ENCODE measurements at places on chromosomes 5 and 9. TPM values are rescaled to one million over a fixed set of nuclear protein-coding genes. Genes with fewer than 3 reads are reported as not detected.
A peak's percentile ranks its signal among the peaks of the same experiment; 100 is the strongest.

DNA sequence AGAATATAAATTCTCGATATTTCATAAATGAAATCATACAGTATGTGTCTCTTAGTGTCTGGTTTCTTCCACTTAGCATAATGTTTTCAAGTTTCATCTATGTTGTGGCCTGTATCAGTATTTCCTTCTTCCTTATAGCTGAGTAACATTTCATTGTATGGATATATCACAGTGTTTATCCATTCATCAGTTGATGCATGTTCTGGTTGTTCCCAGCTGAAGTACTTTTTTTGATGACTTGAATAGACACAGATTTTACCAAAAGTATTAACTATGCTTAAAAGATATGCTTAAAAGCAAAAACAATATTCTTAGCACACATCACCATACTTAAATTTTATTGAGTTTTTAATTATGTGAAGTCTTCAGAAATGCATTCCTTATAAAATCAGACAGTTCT lies 12.7 kb downstream of the RAB14 start:
- no peak for DNase-seq

- DNase-seq, result no peak
Measured at GRCh38 chr9:136626740-136627642, 35.7 kb upstream of the EGFL7 start.

DNA sequence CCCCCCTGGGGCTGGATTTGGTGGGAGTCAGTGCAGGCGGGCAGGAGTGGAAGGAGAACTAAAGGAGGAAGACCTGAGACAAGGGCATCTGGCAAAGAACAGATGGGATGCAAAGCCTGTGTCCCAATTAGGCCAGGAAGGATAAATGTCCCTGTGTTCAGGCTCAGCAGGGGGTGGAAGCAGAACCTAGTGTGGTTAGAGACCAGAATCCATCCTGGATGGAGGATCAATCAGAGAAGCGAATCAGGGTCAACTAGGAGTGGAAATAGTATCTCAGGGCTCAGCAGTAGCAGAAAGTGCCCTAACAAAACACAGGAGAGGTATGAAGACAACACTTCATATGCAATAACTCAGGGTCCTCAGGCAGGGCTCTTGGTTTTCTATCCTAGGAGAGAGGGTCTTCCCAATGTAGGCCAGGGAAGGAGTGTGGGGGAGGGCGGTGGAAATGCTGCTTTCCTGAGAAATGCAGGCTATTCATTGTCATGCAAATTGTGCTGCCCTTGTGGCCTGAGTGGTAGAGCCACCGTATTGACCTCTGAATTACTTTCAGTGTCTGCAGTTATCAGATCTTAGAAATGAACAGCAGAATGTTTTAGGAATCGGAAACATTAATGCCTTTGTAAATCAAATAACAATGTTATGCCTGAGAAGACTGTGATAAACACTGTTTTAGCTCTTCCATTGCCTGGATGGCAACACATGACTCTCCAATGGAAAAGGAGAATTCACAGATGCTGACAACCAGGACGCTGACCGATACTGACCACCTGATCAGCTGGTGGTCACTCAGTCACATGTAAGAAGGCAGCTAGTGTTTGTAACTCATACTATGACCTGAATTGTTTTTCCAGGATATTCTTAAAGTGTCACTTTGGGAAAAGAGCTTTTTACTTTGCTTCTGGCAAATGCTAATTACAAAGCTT lies 323.6 kb downstream of the SEMA5A start:
- DNase-seq, result no peak

- no peak for DNase-seq
Measured at GRCh38 chr9:4865681-4866080, 72.9 kb downstream of the RCL1 start.

- no peak for DNase-seq
Measured at GRCh38 chr9:121878271-121878822, 214.8 kb downstream of the TTLL11 start.

GRCh38 chr9:88995627-88996026 lies 4.4 kb downstream of the S1PR3 start:
- DNase-seq, result peak; percentile 16

- no peak for DNase-seq
Measured at GRCh38 chr9:71703172-71703872, 65.0 kb downstream of the CEMIP2 start.

- DNase-seq, result no peak
Measured at GRCh38 chr9:27791311-27791710, 218.0 kb upstream of the C9orf72 start.

- no peak for DNase-seq
Measured at GRCh38 chr9:137406876-137407589, 15.9 kb downstream of the EXD3 start.

DNA sequence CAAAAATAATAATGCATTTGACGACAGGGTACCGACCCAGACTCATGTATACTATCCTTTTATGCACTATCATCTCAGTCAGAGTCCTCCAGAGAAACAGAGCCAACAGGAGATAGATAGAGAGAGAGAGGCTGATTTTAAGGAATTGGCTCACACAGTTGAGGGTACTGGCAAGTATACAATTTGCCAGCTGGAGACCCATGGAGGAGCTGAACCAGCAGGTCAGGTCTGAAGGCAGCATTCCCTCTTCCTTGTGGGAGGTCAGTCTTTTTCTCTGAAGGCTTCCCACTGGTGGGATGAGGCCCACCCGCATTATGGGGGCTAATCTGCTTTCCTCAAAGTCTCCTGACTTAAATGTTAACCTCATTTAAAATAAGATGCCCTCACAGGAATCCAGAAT lies 17.3 kb upstream of the MED10 start:
- peak; percentile 54 for DNase-seq

- no peak for DNase-seq
Measured at GRCh38 chr5:132456296-132456986, 34.1 kb downstream of the IRF1 start.

DNA sequence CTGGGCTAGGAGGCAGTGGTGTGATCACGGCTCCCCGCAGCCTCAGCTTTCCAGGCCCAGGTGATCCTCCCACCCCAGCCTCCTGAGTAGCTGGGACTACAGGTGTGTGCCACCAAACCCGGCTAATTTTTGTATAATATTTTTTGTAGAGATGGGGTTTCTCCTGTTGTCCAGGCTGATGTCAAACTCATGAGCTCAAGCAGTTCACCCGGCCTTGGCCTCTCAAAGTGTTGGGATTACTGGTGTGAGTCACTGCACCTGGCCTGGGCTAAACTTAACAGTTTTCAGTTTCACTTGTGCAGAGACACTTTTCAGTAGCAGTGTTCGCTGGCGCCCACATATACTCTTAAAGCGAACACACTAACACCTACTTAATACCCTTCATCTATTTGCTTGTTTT lies 205.6 kb upstream of the ZNF608 start:
- DNase-seq, result no peak

GRCh38 chr5:92472981-92473566 lies 1090.0 kb upstream of the ARRDC3 start:
- DNase-seq, result no peak

DNA sequence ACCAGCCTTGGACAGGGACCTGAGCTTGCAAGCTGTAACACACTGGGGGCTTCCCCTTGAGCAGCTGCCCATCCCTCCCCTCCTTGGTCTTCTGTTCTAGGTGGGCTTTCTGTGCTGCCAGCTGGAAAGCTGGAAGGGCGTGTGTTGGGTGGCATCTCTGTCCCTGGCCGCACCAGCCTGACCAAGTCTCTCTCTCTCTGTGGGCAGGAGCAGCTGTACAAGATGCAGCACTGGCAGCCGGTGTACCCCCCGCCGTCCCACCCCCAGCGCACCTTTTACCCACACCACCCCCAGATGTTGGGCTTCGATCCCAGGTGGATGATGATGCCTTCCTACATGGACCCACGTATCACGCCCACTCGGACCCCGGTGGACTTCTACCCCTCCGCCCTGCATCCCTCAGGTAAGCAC lies 32.1 kb upstream of the POMT1 start:
- DNase-seq, result no peak

GRCh38 chr5:172973127-172973916 lies 10.2 kb upstream of the ATP6V0E1 start:
- no peak for DNase-seq

GRCh38 chr9:136110082-136111061 lies 8.3 kb downstream of the TMEM250 start:
- no peak for DNase-seq

The ALDH1A1 gene
- 126 TPM for total RNA-seq

The AQP3 gene
- 868 TPM for total RNA-seq

The GARNL3 gene
- 31.4 TPM for total RNA-seq

The CCDC192 gene
- total RNA-seq, result not detected

The YIPF5 gene
- total RNA-seq, result 18.2 TPM

The ORM1 gene
- not detected for total RNA-seq

The CTNND2 gene
- total RNA-seq, result 1.7 TPM

The MLANA gene
- not detected for total RNA-seq

The CCDC183 gene
- total RNA-seq, result not detected

The HNRNPA0 gene
- total RNA-seq, result 11.8 TPM

The ZDHHC11 gene
- total RNA-seq, result 5.6 TPM

The PCDHB10 gene
- total RNA-seq, result 3.2 TPM

All from vagina (tissue), 2 donors.